Lower lobe of right lung (tissue), 2 donors: ENCODE measurements at places on chromosomes 12 and 14. TPM values are rescaled to one million over a fixed set of nuclear protein-coding genes. Genes with fewer than 3 reads are reported as not detected.

DNA sequence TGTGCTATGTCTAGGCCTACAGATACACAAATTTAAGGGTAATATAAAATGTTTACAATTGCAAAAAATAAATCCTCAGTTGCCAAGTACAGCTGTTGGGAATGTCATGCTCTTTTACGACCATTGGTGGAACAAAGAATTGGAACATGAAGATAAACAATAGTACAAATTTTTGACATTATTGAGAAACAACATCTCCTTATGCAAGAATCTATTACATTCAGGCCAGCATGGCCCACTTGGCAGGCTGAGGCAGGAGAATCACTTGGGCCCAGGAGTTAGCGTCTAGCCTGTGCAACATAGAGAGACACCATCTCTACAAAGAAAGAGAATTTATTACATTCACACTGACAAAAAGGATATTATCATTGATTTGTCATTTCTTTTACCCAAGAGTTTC is 135.9 kb upstream of the NTF3 start:
- no peak for DNase-seq

TMEM52B gene
- 3.6 TPM for total RNA-seq

ACSS3 gene
- 32.4 TPM for total RNA-seq

POTEM gene
- not detected for total RNA-seq

GRCh38 chr12:16012117-16012516 is 101.0 kb downstream of the DERA start:
- DNase-seq, result peak; percentile 47

GRCh38 chr12:4690760-4691159 is 29.4 kb upstream of the GALNT8 start:
- DNase-seq, result no peak

- no peak for DNase-seq
Observed at GRCh38 chr14:63504648-63505047, 38.5 kb downstream of the PPP2R5E start.

GSG1 gene
- total RNA-seq, result not detected

- no peak for DNase-seq
Observed at GRCh38 chr14:75126121-75126544, 715 bp downstream of the NEK9 start.

CPNE6 gene
- not detected for total RNA-seq

GRCh38 chr12:100433701-100434100 is 40.0 kb upstream of the NR1H4 start:
- no peak for DNase-seq

- DNase-seq, result no peak
Observed at GRCh38 chr12:55063291-55063690, 43.5 kb downstream of the NEUROD4 start.

GRCh38 chr12:107891967-107892366 is 117.5 kb downstream of the ASCL4 start:
- DNase-seq, result no peak

MGP gene
- 464 TPM for total RNA-seq

- DNase-seq, result peak; percentile 95
Observed at GRCh38 chr12:122965851-122966742, at the start of gene ABCB9. Gene ABCB9, minus strand, starts transcription at chr12:122966463. Its CDS starts 6,228 bp downstream, at chr12:122960235.

- no peak for DNase-seq
Observed at GRCh38 chr12:105622220-105622619, 291.7 kb downstream of the C12orf75 start.

GRCh38 chr12:54030889-54031471 is 1.9 kb upstream of the HOXC5 start:
- no peak for DNase-seq

FAM90A1 gene
- total RNA-seq, result 0.47 TPM

- DNase-seq, result peak; percentile 52
Observed at GRCh38 chr12:19482551-19483109, 43.3 kb downstream of the AEBP2 start.

GRCh38 chr12:108879615-108880254 is at the start of gene DAO:
Gene DAO, plus strand, starts transcription at chr12:108880092. Its CDS starts 4,915 bp downstream, at chr12:108885007.
- DNase-seq, result no peak

- DNase-seq, result peak; percentile 13
Observed at GRCh38 chr14:85528897-85529631, 880 bp upstream of the FLRT2 start.

EML5 gene
- total RNA-seq, result 2.4 TPM

BCL11B gene
- 2.3 TPM for total RNA-seq

VRK1 gene
- 9.5 TPM for total RNA-seq

DNA sequence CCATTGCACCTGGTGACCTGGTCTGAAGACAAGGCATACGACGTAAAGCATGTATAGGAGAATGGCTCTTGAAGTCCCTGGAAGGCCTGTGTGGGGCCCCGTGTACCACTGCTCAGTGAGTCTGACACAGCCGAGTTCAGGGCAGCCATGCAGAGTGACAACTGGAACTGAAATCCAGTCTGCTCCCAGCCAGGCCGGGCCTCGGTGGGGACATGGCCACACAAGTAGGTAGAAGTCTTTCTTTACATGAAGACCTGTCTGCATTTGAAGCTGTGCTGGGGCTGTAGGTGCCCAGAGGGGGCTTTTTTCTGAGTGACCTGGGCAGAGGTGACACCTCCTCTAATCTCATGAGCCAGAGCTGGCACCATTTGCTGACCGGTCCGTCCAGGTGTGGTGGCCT is 35.7 kb downstream of the ADGRD1 start:
- DNase-seq, result no peak

DNA sequence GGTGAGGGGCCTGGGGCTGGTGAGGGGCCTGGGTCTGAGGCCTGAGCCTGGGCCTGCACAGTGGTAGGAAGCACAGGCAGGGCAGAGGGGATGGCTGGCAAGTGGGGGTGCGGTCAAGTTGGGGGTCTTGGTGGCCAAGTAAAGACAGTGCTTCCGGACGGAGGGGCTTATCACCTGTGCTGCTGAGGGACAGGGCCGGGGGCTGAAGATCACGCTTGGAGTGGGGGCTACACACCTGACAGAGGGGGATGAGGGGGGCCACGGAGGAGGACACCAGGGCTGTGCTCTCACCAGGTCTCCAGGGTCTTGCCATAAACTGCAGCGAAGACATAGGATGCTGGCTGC is 12.2 kb downstream of the TEDC1 start:
- DNase-seq, result no peak

DNA sequence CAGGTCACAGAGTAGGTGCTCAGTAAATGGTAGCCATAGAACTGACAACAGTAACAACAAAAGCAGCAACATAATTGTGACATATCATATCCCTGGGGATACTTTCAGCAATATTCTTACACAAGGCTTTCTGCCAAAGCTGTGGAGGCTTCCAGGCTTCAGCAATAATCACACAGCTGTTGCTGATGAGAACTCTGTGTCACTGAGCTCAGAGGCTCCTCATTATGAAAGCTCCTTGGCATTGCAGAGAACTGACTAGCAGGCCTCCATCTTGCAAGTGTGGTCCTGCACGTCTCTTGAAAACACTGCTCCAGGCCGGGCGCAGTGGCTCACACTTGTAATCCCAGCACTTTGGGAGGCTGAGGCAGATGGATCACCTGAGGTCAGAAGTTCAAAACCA is 97.3 kb upstream of the BTG1 start:
- DNase-seq, result no peak

DNA sequence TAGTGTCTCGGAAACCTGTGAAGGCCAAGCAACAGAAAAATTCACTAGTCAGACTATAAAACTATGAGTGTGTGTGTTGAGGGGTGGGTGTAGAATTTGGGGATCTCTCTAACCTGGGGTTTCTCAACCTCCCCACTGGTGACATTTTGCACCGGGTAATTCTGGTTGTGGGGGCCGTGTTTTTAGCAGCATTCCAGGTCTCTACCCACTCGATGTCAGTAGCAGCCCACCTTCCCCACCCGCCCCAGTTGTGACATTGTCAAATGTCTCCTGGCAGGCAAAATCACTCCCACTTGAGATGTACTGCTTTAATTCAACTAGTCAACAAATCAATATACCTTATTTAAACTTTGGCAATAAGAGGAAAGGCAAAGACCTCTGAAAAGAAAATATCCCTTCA is 4.1 kb downstream of the GCN1 start:
- DNase-seq, result no peak

P2RX2 gene
- 0.56 TPM for total RNA-seq

DNA sequence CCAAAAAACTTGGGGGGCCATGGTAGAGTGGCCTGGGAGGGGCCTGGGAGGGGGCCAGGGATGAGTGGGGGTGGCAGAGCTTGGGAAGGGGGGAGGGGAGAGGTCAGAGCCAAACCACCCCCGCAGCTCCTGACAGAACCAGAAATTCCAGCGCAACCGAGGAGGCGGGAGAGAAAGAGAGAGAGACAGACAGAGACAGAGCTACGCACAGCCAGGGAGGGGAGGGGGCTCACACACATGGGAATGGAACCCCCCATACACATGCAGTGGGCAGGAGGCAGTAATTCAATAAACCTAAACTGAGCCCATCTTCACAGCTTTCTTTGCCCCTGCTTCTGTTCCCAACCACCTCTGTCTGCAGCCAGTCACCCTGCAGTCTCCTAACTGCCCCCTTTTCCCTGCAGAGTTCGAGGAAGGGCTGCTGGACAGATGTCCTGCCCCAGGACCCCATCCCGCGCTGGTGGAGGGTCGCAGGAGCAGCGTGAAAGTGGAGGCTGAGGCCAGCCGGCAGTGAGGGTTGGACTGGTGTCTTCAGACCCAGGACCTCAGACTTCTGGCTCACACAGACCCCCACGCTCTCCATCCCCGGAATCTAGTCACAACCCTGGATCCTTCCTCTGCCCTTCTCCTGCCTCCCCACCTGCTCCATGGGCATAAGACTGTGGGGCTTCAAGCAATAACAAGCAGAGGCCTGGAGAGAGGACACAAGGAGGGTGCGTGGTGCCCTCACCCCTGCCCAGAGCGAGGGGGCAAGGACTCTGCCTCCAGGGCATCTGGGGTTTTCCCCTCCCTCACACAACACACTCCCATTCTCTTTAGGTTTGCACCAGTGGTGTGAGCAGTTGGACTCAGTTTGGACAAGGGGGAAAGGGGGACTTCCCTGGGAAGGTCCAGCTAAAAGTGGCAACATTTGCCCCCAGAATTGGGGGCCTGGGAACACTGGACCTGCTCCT is 5.6 kb downstream of the NAB2 start:
- DNase-seq, result no peak

- DNase-seq, result no peak
Observed at GRCh38 chr12:64835901-64836300, 11.5 kb downstream of the TBC1D30 start.

- peak; percentile 50 for DNase-seq
Observed at GRCh38 chr12:7512553-7512952, 9.0 kb upstream of the CD163 start.

GRCh38 chr12:42696406-42697149 is 107.0 kb upstream of the PRICKLE1 start:
- peak; percentile 50 for DNase-seq

DNA sequence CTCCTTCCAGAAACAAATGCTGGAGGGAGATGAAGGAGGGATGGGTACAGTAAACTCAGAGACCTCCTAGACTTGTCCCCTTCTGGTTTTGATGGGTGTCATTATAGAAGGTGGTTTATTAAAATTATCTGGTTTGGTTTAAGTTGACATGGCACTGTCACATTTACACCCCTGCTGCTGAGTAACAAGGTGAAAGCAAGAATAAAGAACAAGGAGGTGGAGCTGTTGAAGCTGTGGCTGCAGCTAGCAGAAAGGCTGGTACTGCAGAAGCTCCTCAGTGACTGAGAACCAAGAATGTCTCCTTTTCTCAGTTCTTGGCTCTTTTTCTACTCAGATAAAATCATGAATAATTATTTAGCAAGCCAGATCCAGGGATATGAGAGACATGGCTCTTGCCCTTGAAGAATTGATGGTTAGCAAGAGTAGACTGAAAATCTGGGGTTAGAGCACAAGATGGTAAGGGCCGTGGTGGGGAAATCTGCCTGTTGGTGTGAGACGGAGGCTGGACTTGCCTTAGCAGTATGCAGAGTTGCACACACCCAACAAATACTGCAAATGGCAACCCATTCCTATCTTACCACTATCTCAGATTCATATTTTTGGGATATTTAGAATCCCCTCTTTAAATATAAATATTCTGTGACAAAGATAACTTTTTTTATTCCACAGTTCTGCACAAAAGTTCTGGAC is at the start of gene GZMH:
Gene GZMH (minus strand): TSS at position 31 of the 690 bp plus-strand sequence. CDS start 72 bp downstream, outside the sequence.
- no peak for DNase-seq

DNA sequence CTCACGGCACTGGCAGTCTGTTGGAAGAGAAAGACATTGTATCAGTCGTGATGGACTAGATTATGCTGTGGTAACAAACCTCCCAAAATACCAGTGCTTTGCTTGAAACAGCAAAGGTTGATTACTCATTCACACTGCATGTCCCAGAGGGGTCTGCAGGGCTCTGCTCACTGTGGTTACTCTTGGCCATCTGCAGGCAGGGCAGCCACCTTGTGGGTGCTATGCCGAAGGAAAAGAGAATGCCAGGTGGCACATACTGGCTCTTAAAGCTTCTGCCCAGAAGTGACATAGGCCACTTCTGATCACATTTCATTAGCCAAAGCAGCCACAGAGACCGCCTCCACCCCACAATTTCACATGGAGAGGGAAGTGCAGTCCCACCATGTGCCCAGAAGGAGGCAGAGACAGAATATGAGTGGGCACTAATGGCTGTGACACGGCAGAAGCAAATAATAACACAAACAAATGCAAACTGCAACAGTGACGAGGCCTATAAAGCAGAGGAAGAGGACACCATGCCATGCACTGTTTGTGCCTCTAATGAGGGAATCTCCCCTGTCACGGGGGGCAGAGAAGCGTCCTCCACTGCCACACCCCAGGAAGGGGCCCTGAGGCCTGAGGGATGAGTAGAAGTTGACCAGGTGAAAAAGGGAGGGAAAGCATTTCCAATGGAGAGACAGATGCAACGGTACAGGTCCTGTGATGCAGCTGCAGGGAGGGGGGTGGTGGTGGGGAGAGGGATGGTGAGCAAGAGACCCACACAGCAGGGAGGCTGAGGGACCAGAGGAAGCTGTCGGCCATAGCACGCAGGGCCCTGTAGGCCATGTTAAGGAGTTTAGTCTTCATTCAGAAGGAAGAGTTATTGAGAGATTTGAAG is 51.7 kb upstream of the KICS2 start:
- no peak for DNase-seq

- DNase-seq, result no peak
Observed at GRCh38 chr12:87866578-87867292, 162.5 kb downstream of the C12orf50 start.

GRCh38 chr12:30805959-30806358 is 51.2 kb upstream of the CAPRIN2 start:
- DNase-seq, result no peak

FLRT2 gene
- 14.3 TPM for total RNA-seq

PSMC1 gene
- total RNA-seq, result 61.7 TPM

SPIC gene
- total RNA-seq, result not detected
